ENCODE measurements at places on chromosomes 11 and 22.

DNA sequence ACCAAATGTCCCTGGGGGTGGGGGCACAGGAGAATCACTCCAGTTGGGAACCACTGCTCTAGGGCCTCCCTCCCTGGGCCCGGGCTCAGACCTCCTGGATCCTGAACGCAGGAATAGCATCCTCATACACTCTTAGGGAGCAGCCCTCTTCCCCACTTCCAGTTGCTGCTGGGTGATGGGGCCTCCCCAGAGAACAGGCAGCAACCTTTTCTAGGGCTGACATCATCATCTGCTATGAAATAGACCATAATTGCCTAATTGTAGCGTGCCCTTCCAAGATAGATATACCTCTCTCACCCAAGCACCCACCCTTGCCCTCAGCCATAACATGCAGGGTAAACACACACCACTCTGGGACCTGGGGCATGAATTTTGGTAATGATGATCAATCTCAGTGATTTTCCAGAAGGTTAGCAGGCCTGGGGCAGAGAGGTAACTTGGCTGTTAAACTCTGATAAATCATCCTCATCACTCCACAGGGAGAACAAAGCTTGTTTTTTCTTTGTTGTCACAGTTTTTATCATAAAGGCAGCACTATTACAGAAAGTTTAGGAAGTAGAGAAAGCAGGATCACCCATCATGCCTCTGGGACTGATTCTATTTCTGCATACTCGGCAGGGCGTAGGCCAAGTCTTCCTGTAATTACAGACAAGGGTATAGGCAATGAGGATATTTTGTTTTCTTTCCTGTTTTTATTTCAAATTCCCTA lies 88.3 kb upstream of the PRDM11 start:
- no peak for DNase-seq

DNA sequence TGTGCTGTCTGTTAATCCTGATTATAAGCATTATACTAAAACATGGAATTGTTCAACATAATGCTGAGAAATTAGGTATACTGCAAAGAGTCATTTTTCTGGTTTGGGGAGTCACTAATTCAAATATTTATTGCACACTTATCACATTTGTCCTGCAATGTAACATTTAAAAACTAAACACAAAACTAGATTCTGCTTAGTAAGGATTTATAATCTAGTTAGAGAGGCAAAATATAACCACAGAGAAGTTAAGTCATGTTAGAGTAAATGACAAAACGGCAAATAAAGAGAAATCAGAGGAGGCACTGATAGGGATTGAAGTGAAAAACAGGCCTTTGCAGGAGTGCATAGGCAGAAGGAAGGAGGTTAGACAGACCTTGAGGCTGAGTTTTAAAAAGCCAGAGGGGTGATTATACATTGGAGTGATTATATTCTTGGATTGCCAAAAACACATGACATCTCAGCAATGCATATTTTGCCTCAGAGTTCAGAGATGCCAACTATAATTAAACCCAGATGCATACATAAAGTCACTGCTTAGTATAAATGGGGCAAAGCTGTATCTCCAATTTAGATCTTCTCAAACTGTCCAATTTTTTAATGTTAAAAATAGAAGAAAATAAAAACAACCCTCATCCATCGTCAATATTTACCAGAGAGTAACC lies 49.7 kb downstream of the CCDC34 start:
- DNase-seq, result no peak

GRCh38 chr11:114077482-114078305 lies 18.2 kb downstream of the ZBTB16 start:
- no peak for DNase-seq

DNA sequence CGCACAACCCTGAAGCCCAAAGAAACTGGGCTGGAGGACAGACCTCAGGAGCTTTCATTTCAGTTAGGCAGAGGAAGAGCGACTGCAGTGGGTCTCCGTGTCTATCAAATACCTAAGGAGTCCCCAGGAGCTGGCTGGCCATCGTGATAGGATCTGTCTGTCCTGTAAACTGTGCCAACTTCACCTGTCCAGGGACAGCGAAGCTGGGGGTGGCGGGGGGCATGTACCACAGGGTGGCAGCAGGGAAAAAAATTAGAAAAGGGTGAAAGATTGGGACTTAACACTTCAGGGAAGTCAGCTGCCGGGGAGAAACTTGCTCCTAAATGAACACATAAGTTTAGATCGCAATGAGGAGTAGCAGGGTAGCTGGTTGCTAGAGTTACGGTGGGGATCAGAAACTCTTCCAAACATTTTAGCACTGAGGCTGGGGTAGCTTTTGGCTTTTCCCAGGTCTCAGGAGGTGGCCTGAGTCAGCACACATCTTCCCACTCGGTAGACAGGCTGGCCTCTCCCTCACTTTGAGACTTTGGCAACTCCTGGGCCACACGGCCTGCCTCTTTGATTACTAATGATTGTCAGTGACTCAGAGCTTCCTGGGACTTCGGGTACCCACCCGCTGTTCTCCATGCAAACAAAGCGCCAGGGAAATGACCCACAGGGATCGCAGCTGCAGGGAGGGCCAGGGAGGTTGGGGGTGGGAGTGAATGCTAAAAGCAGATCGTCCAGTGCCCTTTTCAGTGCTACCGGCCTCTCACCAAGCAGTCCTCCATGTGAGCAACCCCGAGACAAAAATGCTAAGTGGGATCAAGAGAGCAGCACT lies 2.9 kb upstream of the MTFP1 start:
- peak; percentile 95 for DNase-seq

GRCh38 chr11:95068549-95068948 lies 1.8 kb downstream of the SRSF8 start:
- DNase-seq, result peak; percentile 98

All from choroid plexus epithelial cell (primary cell).